ENCODE measurements at places on chromosomes 4 and X. TPM values are rescaled to one million over a fixed set of nuclear protein-coding genes. Genes with fewer than 3 reads are reported as not detected.

GLRA2 gene
- not detected for total RNA-seq

CXCL8 gene
- 10.8 TPM for total RNA-seq

DNA sequence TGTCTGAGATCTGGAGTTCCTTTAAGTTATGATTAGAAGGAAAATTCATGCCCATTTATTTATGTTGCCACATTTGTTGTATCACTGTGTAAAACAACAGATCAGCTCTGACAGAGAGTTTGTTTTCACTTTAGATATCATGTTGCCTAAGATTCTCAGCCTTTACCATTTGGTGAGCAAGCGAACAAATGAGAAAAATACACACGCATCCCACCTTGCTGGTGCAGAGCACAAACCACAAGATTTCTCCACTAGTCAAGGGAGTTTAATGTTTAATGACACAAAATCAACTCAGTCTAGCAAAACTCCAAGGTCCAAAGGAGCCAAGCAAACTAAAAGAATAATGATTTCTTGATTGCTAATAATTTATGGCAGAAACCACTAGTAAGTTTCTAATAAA, 27.7 kb downstream of the FGF5 start:
- DNase-seq: no peak
- H3K4me1 ChIP-seq: no peaks in the 10 kb centered on the region
- no peaks in the 10 kb centered on the region for H3K36me3 ChIP-seq
- H3K4me3 ChIP-seq: no peak overlapping the region
- no peak overlapping the region for H3K27ac ChIP-seq
- H3K27me3 ChIP-seq: peaks cover 6% of the 10 kb centered on the region

DNA sequence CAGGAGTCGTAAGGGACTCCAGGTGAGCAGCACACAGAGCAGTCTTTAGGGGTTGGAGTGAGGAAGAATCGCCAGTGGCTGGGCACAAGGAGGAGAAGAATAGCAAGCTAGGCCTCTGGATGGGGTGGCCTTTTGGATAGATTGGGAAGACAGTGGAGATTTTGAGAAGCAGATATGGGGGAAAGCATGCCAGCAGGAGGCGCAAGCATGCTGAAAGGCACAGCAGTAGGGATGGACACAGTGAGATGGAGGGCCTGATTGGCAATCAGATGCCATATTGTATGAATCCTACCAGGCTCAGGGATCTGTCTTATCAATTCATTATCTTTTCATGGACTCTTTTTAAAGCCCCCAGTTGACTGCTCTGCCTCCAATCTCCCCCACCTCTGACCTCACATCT, 60.4 kb upstream of the MAGEA4 start:
- no peak overlapping the region for H3K27ac ChIP-seq
- DNase-seq: no peak
- H3K4me1 ChIP-seq: no peaks in the 10 kb centered on the region
- H3K27me3 ChIP-seq: no peaks in the 10 kb centered on the region

DNA sequence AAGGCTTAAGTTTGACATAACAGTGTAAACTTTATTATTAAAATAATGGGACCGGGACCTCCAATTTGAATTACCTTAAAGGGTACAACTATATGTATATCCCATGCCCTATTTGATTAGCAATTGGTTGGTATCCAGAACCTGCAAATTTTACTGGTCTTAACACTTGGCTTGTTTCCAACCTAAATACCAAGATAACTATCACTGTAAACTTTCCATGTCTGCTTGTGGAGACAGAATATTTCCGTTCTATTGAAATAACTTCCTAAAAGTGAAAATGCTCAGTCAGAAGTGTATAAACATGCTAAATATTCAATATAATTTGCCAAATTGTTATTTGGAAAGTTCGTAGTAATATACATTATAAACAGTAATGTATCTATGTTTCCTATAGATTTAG, 154.0 kb downstream of the TMEM47 start:
- H3K4me3 ChIP-seq: no peak overlapping the region
- H3K27me3 ChIP-seq: no peaks in the 10 kb centered on the region
- H3K36me3 ChIP-seq: no peaks in the 10 kb centered on the region

- H3K4me1 ChIP-seq: no peaks in the 10 kb centered on the region
- peaks cover 5% of the 10 kb centered on the region for H3K27me3 ChIP-seq
- H3K4me3 ChIP-seq: no peak overlapping the region
- no peak for DNase-seq
Measured at GRCh38 chr4:76457885-76458284, 22.9 kb downstream of the SHROOM3 start.

All from activated CD4-positive, alpha-beta T cell treated with anti-CD3 and anti-CD28 coated beads, Interleukin-2, amount 10 ng/mL, durations not matched to agents 24 days and 14 days (primary cell).